ENCODE measurements at places on chromosomes 3 and 15. TPM values are rescaled to one million over a fixed set of nuclear protein-coding genes. Genes with fewer than 3 reads are reported as not detected.
A peak's percentile ranks its signal among the peaks of the same experiment; 100 is the strongest.

- peaks cover 47% of the 10 kb centered on the region for H3K4me1 ChIP-seq
- H3K4me3 ChIP-seq = peak overlapping the region; percentile 76
- DNase-seq = no peak
- H3K27ac ChIP-seq = peak overlapping the region; percentile 93
- no peaks in the 10 kb centered on the region for H3K36me3 ChIP-seq
Observed at GRCh38 chr3:29286478-29287240, 5.8 kb downstream of the RBMS3 start.

- peaks cover 9% of the 10 kb centered on the region for H3K4me1 ChIP-seq
- H3K27me3 ChIP-seq = no peaks in the 10 kb centered on the region
- DNase-seq = no peak
- no peak overlapping the region for H3K4me3 ChIP-seq
- no peak overlapping the region for H3K27ac ChIP-seq
Observed at GRCh38 chr3:23607184-23607847, 198.4 kb upstream of the UBE2E1 start.

Gene DUOX1
- total RNA-seq = 0.94 TPM

DNA sequence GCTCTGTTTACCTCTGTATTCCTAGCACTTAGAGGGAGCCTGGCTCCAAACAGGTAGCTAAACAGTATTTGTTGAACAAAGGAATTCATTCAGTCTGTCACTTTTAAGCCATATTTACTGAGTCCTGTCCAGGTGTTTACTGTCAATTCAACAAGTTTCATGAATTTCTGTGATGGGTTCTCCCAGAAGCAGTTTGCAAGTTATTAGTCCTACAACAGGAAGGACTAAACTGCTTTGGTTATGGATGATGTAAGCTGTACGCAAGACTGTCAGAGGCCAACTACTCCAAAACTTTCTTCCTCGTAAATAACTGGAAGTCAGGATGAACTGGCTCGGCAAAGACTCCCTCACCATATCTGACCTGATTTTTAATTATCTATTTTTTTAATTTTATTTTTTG lies 25.1 kb downstream of the STIMATE start:
- no peak for DNase-seq
- H3K4me1 ChIP-seq = peaks cover 14% of the 10 kb centered on the region
- no peak overlapping the region for H3K27ac ChIP-seq
- no peaks in the 10 kb centered on the region for H3K27me3 ChIP-seq

Gene ALCAM
- total RNA-seq = 1.5 TPM
